ENCODE measurements at places on chromosomes 11 and 22. TPM values are rescaled to one million over a fixed set of nuclear protein-coding genes. Genes with fewer than 3 reads are reported as not detected.

OSBP2 gene
- 4.8 TPM for total RNA-seq

NRGN gene
- total RNA-seq, result 11.1 TPM

OR2D2 gene
- not detected for total RNA-seq

RASD2 gene
- total RNA-seq, result under 0.01 TPM

LMO2 gene
- total RNA-seq, result 0.51 TPM

TRIM34 gene
- total RNA-seq, result 2.0 TPM

GTSE1 gene
- 1.3 TPM for total RNA-seq

LIF gene
- total RNA-seq, result 42.5 TPM
